ENCODE measurements at places on chromosomes 2 and 18.

DNA sequence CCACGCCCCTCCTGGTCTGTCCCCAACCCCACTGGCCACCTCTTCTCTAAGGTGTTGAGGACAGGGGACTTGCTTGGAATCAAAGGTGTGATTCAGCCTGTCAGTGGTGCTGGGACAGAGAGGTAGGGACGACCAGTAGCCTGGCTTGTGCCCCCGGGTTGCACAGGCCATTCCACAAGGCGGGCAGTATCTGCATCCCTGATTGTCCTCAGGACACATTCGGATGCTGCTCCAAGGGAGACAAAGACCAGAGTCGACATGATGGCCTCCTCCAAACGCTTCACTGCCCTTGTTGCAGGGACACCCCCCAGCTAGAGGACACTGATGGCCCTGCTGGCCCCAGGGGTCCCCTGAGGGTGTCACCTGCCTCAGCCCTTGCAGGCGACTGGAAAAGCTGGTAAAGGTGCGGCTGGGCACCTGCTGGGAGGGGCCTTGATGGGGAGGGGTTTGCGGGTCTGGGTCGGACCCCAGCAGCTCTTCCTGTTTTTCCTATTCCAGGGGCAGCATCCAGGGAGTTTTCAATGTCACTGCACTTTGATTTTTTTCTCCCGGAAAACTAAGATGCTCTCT lies 98.0 kb downstream of the PTGR3 start:
- no peak for DNase-seq

DNA sequence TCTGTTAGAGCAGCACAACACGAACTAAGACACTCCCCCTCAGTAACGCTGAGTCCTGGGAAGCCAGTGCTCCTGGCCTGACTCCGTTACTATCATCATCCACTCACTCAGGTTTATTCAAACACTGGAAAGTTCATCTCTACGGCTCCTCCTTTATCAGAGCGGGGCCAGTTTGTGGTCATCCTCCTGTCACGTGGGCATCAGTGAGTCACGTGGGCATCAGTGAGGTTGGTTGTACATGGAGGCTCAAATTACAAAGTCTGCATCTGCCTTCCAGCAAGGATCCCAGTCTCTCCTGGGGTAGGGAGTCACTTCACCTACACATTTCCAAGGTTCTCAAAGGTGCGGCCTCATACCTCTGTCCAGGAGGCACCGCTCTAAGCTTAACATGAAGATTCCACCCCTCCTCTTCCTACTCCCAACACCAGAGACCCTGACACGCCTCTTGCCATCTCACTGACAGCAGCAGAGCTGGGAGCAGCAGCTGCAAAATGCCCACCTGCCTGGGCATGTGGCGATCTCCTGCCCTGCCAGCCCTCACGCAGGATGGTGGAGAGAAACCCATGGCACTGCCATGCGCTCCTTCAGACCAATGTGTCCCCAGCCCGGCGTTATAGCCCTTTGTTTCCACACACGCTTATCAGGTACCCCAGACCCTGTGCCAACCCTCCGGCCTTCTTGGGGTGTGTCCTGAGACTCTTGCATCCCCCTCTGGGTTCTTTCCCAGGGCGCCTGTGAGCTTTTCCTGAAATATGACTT lies 99.2 kb upstream of the PTPRM start:
- DNase-seq: peak; percentile 28

DNA sequence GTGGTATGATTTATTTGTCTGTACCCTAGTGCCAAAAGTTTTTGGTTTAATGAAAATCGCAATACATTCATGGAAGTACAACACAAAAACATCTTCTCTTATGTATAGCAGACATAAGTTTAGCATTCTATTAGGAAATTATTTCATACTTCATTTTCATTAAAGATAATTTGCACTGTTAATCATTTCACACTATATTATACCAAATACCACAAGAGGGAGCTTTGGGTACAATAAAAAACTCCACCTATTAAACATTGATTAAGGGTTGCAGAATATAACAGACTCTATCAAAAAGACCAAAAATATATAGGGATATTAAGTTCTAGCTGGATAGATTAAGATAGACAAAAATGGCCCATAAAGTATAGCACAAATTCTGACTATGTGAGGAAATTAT lies 79.0 kb downstream of the SLC66A3 start:
- peak; percentile 10 for DNase-seq

DNA sequence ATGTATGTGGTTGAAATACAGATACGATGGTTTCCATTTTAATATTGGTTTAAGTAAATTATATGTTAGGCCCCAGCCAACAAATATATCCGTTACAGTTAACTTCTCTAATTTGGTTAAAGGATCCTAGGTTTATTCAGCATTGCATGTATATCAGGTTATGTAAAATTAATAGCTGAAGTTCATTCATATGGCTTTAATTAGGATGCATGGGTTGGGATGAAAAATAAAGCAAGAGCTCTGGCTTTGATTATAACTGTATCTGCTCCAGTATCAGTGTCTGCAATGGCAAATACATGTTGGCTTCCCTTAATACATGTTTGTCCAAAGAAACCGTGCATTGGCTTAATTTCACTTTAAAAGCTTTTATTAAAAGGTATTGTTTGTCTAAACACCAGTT lies 435.7 kb upstream of the SETBP1 start:
- no peak for DNase-seq

DNA sequence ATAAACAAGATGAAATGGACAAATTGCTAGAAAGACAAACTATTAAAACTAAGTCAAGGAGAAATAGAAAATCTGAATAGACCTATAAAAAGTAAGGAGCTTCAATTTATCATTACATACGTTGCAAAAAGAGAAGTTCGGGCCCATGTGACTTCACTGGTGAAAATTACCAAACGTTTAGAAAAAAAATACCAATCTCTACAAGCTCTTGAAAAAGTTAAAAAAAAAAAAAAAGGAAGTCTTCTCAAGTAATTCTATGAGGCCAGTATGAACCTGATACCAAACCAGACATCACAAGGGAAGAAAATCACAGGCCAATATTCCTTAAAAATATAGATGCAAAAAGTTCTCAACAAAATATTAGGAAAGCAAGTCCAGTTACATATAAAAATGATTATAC lies 20.2 kb upstream of the ACVR2A start:
- DNase-seq: no peak

DNA sequence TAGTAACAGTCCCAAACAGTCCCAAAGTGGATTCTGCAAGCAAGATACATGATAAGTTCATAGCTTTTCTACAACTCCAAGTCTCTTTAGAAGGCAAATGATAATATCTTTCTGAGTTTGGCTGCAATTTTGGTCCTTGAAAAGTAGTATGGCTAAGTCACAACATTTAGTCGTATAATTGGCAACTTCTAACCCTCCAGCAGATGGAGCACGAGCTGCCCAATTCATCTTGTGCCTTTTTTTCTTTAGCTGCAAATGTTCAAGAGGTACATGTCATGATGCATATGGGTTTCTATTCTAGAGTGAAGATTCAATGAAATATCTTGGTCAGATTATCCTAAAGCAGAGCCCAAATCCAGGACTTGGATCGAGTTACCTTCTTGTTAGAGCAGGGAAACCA lies 127.0 kb upstream of the KLHL14 start:
- no peak for DNase-seq

DNA sequence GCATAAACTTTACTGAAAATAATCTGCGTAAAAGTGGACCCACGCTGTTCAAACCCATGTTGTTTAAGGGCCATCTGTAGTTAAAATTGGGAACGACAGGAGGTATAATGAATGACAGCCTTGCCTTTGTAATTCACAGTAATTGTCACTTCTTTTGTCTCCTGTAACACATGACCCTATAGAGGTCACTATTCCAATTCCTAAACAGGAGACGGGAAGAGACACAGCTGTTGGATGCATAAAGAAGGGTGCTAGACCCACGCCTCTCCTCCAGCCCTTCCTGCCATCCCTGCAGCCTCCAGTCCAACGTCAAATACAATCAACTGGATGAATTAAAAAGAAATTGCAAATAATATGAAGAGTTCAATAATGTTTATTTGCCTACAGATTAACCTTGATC lies 63.1 kb upstream of the NFATC1 start:
- DNase-seq: no peak

DNA sequence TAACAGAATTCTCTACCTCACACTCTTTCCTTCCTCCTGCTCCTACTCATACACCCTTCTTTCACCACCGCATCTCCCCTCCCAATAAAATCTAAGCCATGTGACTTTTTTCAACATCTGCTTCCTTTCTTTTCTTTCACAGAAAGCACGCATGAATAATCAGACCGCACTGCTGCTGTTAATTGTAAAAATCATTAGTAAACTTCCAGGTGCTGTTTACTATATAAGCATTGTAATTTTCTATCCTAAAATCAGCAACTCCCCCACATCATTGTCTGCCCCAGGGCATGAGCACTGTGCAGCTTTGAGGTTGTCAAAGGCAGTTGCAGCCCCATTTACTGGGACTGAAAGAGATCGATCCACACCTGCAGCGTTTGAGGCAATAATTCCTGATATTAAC lies 782.6 kb upstream of the ID2 start:
- no peak for DNase-seq

GRCh38 chr2:106032676-106033075 lies 161.4 kb downstream of the UXS1 start:
- no peak for DNase-seq

DNA sequence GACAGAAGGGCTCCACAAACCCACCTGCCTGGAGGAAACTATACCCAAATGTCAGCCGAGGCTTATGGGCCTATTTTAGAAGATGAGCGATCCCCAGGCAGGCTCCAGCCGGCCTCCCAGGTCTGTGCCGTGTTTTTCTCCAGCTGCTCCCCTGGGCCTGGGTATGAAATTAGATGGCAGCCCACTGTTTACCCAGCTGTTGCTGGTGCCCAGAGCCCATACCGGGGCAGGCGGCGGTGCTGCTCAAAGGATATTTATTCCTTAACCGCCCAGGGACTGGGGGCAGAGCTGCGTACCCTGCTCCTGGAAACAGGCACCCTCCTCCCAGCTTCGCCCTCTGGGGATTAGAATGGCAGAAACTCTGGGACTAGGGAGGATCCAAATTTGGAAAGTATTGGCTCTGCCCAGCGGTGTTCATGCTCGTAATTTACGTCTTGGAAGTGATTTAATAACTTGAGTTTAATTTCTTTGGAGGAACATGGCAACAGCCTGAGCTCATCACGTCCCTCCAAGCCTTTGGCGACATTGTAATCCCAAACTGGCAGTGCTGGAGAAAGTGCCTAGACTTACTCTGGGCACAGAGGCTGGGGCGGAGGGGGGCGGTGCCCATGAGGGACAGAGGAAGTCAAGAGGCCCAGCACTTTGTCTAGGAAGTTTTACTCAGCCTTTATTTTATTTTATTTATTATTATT lies 199.2 kb downstream of the KLHL29 start:
- DNase-seq: no peak

- no peak for DNase-seq
Measured at GRCh38 chr18:75199327-75199726, 9.6 kb downstream of the PTGR3 start.

DNA sequence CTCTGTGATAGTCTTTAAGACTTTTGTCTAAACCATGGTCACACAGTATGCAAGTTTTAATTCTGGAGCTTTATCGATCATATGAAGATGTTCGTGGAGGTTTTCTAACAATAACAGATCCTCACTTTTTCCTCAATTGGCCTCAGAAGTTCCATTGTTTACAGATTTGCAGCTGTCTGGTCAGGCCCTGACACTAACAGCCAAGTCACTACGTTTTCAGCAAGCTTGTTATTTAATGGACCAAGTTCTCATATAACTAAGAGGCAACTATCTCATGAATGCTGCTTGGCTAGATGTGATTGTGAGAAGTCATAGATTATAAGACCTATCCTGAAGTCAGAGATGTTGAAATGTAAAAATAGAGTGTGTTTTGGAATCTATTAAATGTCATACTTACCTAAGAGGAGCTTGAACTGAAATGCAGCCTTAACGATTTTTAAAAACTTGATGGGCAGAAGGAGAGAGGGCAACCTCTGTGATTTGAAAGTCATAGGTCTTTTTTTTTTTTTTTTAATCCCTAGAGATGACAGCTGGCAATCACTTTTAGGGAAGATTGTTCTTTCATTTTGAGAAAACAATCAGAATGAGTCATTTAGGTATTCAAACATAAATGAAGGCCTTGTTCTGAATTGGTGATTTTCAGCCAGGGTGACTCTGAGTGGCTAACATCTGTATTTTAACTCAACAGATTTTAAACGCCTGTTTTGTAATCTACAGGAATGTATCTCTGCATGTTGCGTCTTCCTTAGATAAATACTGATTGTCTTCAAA lies 48.4 kb upstream of the NEMP2 start:
- no peak for DNase-seq

DNA sequence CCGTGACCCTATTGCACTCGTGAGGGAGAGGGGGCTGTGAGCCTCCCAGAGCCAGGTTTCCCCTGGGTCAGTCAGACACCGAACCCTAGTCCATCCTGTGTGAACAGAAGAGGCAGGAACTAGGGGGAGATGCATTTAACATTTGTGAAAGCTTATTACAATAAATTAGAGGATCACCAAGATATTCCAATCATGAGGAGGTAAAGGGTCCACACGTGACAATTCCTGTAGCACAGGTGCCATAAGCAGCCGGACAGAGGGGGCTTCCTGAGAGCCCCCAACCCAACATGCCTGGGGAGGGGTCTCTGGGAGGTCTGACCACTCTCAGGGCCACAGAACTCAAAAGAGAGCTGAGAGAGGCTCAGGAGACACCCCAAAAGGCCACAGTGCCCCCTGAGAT lies 93.3 kb downstream of the KCNF1 start:
- DNase-seq: no peak

- DNase-seq: no peak
Measured at GRCh38 chr2:4134551-4135550, 431.5 kb downstream of the DCDC2C start.

DNA sequence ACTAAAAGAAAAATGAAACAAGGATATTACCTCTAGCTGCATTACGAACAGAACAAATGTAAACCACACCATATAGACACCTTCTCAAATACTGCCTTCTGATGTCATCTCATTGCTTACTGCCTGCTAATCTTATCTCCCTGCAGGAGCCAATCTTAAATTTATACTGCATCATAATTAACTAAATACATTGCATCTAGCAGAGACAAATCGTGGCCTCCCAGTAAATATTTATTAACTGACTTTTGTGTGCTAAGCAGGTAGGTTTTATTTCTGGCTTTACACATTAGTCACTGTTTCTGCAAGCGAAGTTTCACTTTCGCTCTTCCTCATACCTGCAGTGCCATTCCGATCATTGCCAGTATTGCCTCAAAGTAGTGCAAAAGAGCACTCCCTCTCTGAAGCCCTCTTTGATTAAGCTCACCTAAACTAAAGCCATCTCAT lies 67.5 kb downstream of the SPATS2L start:
- DNase-seq: no peak

- DNase-seq: no peak
Measured at GRCh38 chr2:216742411-216742810, 47.1 kb upstream of the IGFBP5 start.

Data from A172 (cell line).